ENCODE measurements at places on chromosomes 5 and 9.

DNA sequence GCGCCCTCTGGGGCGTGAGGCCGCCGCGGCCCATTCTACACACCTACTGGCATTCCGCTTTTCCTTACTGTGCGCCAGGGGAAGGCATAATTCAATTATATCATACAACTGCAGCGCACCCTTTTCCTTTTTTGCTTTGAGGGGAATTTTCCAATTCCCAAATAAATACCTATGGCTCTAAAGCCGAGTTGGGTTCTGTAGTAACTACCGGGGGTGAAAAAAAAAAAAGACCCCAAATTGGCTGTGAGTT is 34.1 kb upstream of the NFIB start:
- no peak for DNase-seq

GRCh38 chr9:137306066-137306849 is 4.2 kb upstream of the NRARP start:
- no peak for DNase-seq

DNA sequence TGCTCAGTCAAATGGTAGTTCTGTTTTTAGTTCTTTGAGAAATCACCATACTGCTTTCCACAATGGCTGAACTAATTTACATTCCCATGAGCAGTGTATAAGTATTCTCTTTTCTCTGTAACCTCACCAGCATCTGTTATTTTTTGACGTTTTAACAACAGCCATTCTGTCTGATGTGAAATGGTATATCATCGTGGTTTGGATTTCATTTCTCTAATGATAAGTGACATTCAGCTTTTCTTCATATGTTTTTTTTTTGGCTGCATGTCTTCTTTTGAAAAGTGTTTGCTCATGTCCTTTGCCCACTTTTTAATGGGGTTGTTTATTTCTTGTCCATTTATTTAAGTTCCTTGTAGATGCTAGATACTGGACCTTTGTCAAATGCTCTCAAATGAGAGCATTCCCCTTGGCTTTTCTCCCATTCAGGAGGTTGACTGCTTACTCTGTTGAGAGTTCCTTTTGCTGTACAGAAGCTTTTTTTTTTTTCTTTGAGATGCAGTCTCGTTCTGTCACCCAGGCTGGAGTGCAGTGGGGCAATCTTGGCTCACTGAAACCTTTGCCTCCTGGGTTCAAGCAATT is 58.7 kb upstream of the RGMB start:
- no peak for DNase-seq

GRCh38 chr5:160133918-160134304 is 14.7 kb upstream of the PWWP2A start:
- no peak for DNase-seq

DNA sequence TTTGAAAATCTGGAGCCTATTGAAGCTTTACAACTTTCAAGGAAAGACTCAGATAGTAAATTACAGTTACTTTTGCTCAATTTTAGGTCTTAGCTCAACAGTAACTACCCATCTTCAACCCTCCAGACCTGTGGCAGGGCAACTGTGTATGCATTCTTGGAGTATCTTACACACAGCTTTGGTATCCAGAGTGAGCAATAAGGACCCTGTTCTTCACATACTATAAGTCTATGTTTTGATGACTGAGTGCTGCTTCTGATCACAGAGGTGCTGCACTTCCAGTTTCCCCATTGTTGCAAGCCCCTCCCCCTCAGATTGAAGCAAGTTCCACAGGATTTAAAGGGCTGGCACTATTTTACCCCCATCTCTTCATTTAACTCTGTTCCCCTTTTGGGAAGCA is 737.4 kb upstream of the GRAMD2B start:
- DNase-seq, result no peak

GRCh38 chr5:160169326-160169725 is 50.1 kb upstream of the PWWP2A start:
- DNase-seq, result no peak

All from activated gamma-delta T cell (primary cell).